Aorta (tissue), 5 donors: ENCODE measurements at places on chromosomes 3 and 15. TPM values are rescaled to one million over a fixed set of nuclear protein-coding genes. Genes with fewer than 3 reads are reported as not detected.

- no peaks in the 10 kb centered on the region for H3K27me3 ChIP-seq
- no peaks in the 10 kb centered on the region for H3K36me3 ChIP-seq
These were observed 2.1 kb upstream of the GNAT1 start for GRCh38 chr3:50189274-50189673.

DNA sequence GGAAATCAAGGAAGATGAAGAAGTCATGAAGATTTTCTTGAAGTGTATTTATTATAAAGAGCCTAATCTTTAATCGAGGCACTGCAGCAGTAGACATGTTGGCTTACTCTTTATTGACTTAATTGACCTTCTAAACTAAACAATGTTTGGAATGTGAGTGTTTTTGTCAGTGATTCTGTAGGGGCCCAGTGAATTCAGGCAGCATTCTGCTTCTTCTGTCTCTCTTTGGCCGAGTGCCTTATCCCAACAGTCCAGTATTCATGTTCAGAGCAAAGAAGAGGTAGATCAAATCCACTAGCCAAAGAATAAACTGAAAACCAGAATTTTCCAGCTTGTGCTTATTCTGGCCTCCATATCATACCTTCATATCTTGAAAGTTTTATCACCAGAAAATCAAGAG, 55.7 kb downstream of the RLBP1 start:
- peak overlapping the region; percentile 71 for H3K27ac ChIP-seq
- no peak for DNase-seq
- H3K27me3 ChIP-seq = no peaks in the 10 kb centered on the region
- no peaks in the 10 kb centered on the region for H3K36me3 ChIP-seq
- peaks cover 10% of the 10 kb centered on the region for H3K4me1 ChIP-seq
- H3K4me3 ChIP-seq = no peak overlapping the region

SPSB4 gene
- total RNA-seq = 1.0 TPM

RPUSD2 gene
- 4.8 TPM for total RNA-seq

- H3K27me3 ChIP-seq = no peaks in the 10 kb centered on the region
- no peak overlapping the region for H3K4me3 ChIP-seq
- H3K4me1 ChIP-seq = no peaks in the 10 kb centered on the region
- DNase-seq = no peak
- H3K36me3 ChIP-seq = no peaks in the 10 kb centered on the region
These were observed 59.5 kb upstream of the STRIT1 start for GRCh38 chr3:155352900-155353490.

- no peaks in the 10 kb centered on the region for H3K27me3 ChIP-seq
- no peaks in the 10 kb centered on the region for H3K36me3 ChIP-seq
- no peak for DNase-seq
These were observed 68.5 kb downstream of the TMCC1 start for GRCh38 chr3:129824926-129825541.

- DNase-seq = no peak
- no peaks in the 10 kb centered on the region for H3K36me3 ChIP-seq
- no peak overlapping the region for H3K27ac ChIP-seq
- peaks cover 2% of the 10 kb centered on the region for H3K4me1 ChIP-seq
These were observed 11.4 kb downstream of the CDIN1 start for GRCh38 chr15:36590838-36591237.

DNA sequence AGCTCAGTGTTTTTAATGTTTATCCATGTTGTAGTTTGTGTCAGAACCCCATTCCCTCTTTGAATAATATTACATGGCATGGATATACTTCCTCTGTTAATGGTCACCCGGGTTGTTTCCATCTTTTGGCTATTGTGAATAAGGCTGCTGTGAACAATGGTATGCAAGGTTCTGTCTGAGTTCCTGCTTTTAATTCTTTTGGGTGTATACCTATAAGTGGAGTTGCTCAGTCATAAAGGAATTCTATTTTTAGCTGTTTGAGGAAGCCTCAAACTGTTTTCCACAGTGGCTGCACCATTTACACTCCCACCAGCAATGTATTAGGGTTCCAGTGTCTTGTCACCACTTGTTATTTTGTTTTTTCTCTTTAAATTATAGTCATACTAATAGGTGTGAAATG, 99.6 kb downstream of the SLC25A26 start:
- H3K27ac ChIP-seq = no peak overlapping the region
- H3K4me1 ChIP-seq = peaks cover 3% of the 10 kb centered on the region
- no peak for DNase-seq
- H3K4me3 ChIP-seq = no peak overlapping the region
- H3K27me3 ChIP-seq = no peaks in the 10 kb centered on the region
- H3K36me3 ChIP-seq = no peaks in the 10 kb centered on the region

GRCh38 chr3:28504976-28505375, 156.4 kb upstream of the AZI2 start:
- no peak for DNase-seq
- H3K27ac ChIP-seq = no peak overlapping the region
- H3K27me3 ChIP-seq = no peaks in the 10 kb centered on the region
- H3K36me3 ChIP-seq = no peaks in the 10 kb centered on the region
- H3K4me3 ChIP-seq = no peak overlapping the region
- H3K4me1 ChIP-seq = no peaks in the 10 kb centered on the region

- peak; percentile 83 for DNase-seq
- H3K4me1 ChIP-seq = no peaks in the 10 kb centered on the region
- no peaks in the 10 kb centered on the region for H3K36me3 ChIP-seq
- no peak overlapping the region for H3K27ac ChIP-seq
- H3K27me3 ChIP-seq = no peaks in the 10 kb centered on the region
These were observed 9.6 kb downstream of the CLEC3B start for GRCh38 chr3:45035441-45036301.

LIPH gene
- total RNA-seq = 0.62 TPM

SENP8 gene
- 1.5 TPM for total RNA-seq

DNA sequence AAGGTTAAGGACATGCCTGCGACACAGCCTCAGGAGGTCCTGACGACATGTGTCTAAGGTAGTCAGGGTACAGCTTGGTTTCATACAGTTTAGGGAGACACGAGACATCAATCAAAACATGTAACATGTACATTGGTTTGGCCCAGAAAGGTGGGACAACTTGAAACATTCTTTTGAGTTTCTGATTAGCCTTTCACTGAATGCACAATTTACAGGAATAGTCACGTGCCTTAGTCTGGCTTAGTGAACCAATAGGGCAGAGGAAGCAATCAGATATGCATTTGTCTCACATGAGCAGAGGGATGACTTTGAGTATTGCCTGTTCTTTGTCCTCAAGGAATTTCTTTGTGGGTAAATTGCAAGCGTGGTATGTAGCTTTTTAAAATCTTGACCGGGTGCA, 24.5 kb upstream of the HDAC11 start:
- no peak for DNase-seq
- no peaks in the 10 kb centered on the region for H3K4me1 ChIP-seq
- H3K27me3 ChIP-seq = no peaks in the 10 kb centered on the region
- H3K27ac ChIP-seq = no peak overlapping the region

DNA sequence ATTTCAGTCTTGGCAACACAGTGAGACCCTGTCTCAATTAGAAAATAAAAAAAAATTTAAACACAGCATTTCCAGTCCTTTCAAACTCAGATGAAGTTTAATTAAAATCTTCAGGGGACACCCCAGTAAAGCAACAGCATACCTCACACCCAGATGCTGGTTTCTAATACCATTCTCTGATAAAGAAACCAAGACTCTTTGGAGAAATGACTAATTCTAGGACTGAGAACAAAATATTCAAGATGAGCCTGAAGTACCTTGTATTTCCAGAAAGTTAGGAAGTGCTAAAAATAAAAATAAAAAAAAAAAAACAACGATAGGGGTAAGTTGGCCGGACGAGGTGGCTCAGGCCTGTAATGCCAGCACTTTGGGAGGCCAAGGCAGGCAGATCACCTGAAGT, 14.0 kb upstream of the MAP4 start:
- no peak overlapping the region for H3K4me3 ChIP-seq
- H3K27ac ChIP-seq = no peak overlapping the region
- H3K36me3 ChIP-seq = no peaks in the 10 kb centered on the region
- no peaks in the 10 kb centered on the region for H3K27me3 ChIP-seq
- DNase-seq = no peak

DNA sequence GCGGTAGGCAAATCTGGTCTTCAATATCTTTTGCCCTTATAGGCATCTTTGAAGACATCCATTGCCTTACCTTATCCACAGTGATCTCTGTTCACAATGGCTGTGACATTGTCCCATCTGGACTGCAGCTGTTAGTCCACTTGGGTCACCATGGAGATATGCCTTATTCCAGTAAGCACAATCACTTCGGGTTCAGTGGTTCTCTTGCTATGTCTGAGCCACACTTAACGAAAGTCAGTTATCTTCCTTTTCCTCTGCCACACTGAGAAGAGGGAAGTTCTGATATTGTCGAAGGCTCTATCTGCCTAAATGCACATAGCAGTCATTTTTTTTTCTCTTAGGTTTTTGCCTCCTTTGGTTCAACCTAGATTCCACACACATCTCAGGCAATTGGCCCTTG, 119.0 kb upstream of the SATB1 start:
- DNase-seq = no peak
- no peak overlapping the region for H3K4me3 ChIP-seq
- H3K27me3 ChIP-seq = no peaks in the 10 kb centered on the region
- H3K36me3 ChIP-seq = no peaks in the 10 kb centered on the region

GP5 gene
- 0.33 TPM for total RNA-seq

CLRN1 gene
- not detected for total RNA-seq

SEMA6D gene
- total RNA-seq = 22.7 TPM

KNG1 gene
- not detected for total RNA-seq

DNA sequence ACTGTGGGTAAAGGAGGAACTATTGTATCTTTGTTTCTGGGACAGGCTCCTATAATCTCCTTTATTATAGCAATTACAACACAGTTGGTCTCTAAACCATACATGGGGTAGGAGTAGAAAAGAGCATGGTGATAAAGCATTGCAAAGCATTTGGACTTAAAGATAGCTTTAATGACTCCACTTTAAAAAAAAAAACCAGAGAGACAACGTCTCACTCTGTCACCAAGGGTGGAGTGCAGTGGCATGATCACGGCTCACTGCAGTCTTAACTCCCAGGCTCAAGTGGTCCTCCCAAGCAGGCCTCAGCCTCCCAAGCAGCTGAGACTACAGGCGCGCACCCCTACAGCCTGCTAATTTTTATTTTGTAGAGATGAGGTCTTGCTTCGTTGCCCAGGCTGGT, 68.2 kb downstream of the DENND4A start:
- no peaks in the 10 kb centered on the region for H3K27me3 ChIP-seq
- no peak for DNase-seq
- H3K4me1 ChIP-seq = no peaks in the 10 kb centered on the region

GRCh38 chr3:194058189-194058571, 77.8 kb upstream of the HES1 start:
- no peak overlapping the region for H3K27ac ChIP-seq
- H3K4me3 ChIP-seq = peak overlapping the region; percentile 52
- no peaks in the 10 kb centered on the region for H3K36me3 ChIP-seq
- peak; percentile 81 for DNase-seq

LEKR1 gene
- total RNA-seq = 0.30 TPM

UNC45A gene
- 90.1 TPM for total RNA-seq

DNA sequence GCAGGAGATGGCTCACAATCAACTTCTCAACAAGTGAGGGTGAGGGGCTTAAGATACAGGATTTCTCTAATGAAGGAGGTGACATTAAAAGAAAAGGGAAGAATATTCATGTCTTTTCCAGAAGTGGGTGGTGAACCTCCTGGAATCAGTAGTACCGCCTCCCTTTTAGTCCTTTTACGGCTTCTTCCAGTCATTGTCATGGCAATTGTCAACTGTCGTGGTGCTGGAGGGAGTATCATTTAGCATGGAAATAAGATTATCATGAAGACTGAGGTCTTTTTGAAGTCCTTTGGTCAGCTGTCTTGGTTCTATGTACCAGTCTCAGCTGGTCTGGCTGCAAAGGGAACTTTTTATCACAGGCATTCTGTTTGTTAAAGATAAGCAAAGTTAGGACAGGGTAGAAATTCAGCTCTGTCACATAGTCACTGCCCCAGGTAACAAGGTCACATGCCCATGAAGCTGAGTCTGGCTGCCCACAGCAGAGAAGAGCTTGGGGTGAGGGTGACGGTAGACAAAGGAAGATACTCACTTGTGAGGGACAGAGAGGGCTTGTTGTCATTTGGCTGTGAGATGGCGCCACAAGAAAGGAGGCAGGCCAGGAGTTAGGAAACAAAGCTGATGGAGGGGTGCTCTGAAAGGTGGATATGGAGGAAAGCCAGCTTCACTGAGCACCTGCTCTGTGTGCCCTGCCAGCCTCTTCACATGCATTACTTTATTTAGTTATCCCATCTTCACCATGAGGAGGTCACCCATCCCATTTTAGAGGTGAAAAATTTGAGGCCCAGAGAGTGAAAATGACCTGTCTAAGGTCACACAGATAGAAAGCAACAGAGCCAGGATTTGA, 228.2 kb upstream of the TRIM42 start:
- H3K4me1 ChIP-seq = no peaks in the 10 kb centered on the region
- H3K27ac ChIP-seq = no peak overlapping the region
- no peak for DNase-seq
- no peaks in the 10 kb centered on the region for H3K36me3 ChIP-seq

- H3K27ac ChIP-seq = no peak overlapping the region
- no peaks in the 10 kb centered on the region for H3K36me3 ChIP-seq
- peak overlapping the region; percentile 4 for H3K4me3 ChIP-seq
- peaks cover 3% of the 10 kb centered on the region for H3K4me1 ChIP-seq
- no peaks in the 10 kb centered on the region for H3K27me3 ChIP-seq
These were observed 6.2 kb upstream of the MAP1A start for GRCh38 chr15:43511012-43511885.

DNA sequence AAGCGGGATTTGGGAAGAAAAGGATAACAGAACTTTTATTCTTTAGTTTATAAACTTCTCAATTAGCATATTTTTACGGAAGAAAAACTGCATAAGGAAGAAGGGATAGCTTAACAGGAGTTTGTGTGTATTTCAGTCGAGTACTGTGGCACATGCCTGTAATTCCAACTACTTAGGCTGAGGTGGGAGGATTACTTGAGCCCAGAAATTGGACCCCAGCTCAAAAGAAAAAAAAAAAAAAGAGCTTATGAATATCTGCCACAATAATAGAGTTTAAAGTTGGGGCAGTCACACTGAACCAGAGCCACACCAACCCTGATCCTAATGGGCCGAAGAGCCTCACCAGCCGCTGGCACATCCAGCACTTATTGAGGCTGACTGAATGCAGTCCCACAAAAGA, 31.1 kb downstream of the CHAC1 start:
- H3K27ac ChIP-seq = peak overlapping the region; percentile 73
- DNase-seq = no peak
- no peak overlapping the region for H3K4me3 ChIP-seq

DNA sequence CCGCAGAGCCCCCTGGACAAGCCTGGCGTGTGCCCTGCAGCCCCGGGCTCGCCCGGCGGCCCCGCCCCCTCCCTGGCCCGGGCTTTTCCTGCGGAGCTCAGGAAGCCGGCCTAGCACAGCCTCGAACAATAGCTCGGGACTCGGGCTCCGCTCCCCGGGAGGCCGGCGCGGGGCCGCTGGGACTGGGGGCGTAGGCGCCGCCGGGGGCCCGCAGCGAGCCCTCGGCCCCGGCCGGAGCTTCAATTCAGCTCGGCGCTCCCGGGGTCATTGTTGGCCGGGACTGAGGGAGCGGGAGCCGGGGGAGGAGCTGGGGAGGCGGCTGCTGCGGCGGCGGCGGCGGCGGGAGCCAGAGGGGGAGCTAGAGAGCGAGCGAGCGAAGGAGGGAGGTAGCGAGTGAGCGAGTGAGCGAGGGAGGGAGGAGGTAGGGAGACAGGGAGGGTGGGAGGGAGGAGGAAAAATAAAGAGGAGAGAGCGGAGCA, 41.0 kb upstream of the ROPN1 start:
- H3K27ac ChIP-seq = peak overlapping the region; percentile 85
- no peaks in the 10 kb centered on the region for H3K36me3 ChIP-seq
- H3K27me3 ChIP-seq = no peaks in the 10 kb centered on the region
- peak overlapping the region; percentile 93 for H3K4me3 ChIP-seq
- peaks cover 5% of the 10 kb centered on the region for H3K4me1 ChIP-seq
- DNase-seq = peak; percentile 89

- no peak for DNase-seq
- H3K27me3 ChIP-seq = no peaks in the 10 kb centered on the region
- H3K27ac ChIP-seq = no peak overlapping the region
- H3K36me3 ChIP-seq = no peaks in the 10 kb centered on the region
These were observed 38.6 kb downstream of the TAFA4 start for GRCh38 chr3:68893600-68894239.
